K562 (cell line): ENCODE measurements at places on chromosomes 7 and 10. TPM values are rescaled to one million over a fixed set of nuclear protein-coding genes. Genes with fewer than 3 reads are reported as not detected.

The BLNK gene
- 0.20 TPM in 1 of 2 replicates, not detected in the other for total RNA-seq

The NEUROG3 gene
- total RNA-seq = not detected in 2 replicates

The C10orf105 gene
- total RNA-seq = 0.09 TPM in 2 replicates

The RBP3 gene
- not detected in 2 replicates for total RNA-seq

The SPDYE2 gene
- not detected in 2 replicates for total RNA-seq

The ST8SIA6 gene
- 5.0 and 6.6 TPM in 2 replicates for total RNA-seq

The FAM25C gene
- total RNA-seq = not detected in 2 replicates

The SDK1 gene
- 0.16 TPM in 2 replicates for total RNA-seq

The ADCYAP1R1 gene
- total RNA-seq = not detected in 2 replicates

The TMEM229A gene
- not detected in 2 replicates for total RNA-seq

The OR13A1 gene
- 0.07 and 0.13 TPM in 2 replicates for total RNA-seq

DNA sequence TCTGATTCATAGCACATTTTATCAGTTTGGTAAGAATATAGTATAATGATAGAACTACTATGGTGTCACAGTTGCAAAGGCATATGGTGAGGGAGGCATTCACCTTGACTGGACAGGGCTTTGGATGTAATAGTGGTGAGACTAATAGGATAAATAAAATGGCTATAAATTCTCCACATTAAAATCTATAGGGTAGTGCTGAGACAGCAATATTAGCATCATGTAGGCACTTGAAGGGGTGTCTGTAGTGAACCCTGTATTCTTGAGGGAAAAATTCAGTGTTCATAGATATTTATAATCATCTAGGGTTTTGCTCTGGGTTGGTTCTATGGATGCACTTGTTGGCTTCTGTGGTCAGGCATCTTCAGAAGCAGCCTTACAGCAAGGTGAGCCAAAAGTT, 59.3 kb upstream of the ICA1 start:
- DNase-seq = no peak

- no peak for DNase-seq
These were observed 67.7 kb downstream of the HK1 start for GRCh38 chr10:69345890-69346474.

DNA sequence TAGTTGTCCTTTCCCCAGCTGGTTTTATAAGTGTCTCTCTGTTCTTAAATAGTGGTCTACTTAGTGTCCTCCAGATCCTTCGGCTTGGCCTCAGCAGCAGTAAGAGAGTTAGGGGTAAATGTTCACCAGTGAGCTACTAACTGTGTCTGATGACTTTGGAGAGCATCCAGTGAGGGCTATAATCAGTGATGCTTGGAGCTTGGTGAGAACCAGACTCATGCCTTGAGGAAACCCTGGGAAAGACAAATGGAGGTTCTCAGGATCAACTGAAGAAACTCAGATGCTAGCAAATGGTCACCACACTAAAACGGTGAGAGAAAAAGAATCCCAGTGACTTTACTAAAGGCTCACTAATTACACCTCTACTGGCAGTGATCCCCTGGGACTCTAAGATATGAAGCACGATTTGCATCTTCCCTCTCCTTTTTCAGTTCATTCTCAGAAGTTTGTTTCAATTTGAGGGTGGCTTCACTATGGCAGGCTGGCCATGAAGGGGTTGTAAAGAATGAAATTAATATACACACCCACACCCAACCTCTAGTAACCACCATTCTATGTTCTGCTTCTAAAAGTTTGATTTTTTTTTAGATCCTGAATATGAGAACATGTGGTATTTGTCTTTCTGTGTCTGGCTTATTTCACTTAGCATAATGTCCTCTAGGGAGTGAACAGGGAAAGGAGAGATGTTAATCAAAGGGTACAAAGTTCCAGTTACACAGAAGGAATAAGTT, 177.9 kb downstream of the PDE1C start:
- DNase-seq = no peak

DNA sequence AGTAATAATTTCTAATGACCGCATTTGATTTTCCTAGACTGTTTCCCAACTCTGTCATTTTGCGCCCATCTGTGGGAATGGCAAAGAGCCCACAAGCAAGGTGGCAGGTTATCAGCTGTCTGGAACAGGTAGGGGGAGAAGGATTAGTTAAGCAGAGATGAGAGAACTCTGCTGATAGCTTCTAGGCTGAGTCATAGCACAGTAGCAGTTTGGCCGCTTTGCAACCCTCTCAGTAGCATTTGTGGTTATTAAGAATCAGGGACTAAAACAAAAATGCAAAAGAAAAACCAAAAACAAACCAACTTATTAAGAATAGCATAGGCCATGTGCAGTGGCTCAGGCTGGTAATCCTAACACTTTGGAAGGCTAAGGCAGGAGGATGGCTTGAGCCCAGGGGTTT, 602.7 kb upstream of the SORCS1 start:
- no peak for DNase-seq

- DNase-seq = no peak
These were observed 4.3 kb upstream of the C1GALT1 start for GRCh38 chr7:7178081-7178480.

GRCh38 chr7:154886591-154886990, 116.3 kb downstream of the PAXIP1 start:
- DNase-seq = no peak

- no peak for DNase-seq
These were observed 811 bp downstream of the SLIT1 start for GRCh38 chr10:97184971-97185325.

DNA sequence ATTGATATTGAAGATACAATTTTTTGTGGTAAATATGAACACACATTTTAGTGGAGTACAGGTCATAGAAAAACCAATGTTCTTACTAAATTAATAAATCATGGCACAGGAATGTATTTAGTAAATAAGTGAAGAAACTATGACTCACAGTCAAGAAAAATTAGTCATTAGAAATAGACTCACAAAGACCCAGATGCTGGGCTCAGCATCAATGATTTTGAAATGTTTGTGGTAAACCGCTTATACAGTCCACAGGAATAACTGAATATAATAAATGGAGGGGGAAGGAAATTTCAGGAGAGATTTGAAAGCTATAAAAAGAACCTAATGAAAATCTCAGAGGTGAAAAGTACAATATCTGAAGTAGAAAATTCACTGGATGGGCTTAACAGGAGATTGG, 138.3 kb upstream of the ADCY1 start:
- DNase-seq = no peak

- peak; percentile 66 for DNase-seq
These were observed 23.6 kb downstream of the ST8SIA6 start for GRCh38 chr10:17430647-17431355.

GRCh38 chr10:85713885-85714284, 652.7 kb downstream of the GRID1 start:
- no peak for DNase-seq

DNA sequence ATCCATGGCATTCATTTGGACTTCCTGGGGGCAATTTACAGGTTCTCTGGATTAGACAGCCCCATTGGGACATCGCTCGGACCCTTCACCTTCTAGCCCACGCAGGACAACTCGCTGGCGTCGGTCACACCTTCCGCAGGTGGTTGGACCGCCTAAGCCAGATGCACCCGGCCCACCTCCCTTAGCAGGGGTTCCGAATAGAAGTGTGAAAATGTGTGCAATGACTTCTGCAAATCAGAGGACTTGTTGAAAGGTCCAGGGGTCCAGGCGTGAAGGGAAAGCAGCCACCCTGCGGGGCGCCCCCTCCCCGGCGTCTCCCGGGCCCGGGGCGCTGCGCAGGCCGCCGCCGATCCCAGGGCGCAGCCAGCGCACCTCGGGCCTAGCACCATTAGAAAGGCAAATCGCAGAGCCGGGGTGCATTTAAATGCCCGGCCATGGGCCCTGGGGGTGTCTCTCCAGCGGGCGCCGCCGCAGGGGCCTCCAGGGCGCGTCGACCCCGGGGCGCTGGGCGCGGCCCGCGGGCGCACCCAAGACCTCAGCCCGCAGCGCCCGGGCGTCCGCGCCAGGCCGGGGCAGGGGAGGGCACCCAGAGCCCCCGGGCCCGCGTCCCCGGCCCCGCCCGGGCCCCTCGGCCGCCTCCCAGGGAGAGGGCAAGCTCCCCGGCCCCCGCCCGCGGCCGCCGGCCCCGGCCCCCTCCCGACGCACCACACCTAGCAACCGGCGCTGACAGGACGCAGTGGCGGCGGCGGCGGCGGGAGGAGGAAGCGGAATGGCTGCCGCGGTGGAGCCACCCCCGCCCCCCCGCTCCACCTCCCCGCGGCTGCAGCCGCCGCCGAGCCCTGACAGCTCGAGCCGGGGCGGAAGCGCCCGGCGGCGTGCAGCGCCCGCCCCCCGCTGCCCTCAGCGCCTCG, 1.2 kb downstream of the JAZF1 start:
- DNase-seq = peak; percentile 81

DNA sequence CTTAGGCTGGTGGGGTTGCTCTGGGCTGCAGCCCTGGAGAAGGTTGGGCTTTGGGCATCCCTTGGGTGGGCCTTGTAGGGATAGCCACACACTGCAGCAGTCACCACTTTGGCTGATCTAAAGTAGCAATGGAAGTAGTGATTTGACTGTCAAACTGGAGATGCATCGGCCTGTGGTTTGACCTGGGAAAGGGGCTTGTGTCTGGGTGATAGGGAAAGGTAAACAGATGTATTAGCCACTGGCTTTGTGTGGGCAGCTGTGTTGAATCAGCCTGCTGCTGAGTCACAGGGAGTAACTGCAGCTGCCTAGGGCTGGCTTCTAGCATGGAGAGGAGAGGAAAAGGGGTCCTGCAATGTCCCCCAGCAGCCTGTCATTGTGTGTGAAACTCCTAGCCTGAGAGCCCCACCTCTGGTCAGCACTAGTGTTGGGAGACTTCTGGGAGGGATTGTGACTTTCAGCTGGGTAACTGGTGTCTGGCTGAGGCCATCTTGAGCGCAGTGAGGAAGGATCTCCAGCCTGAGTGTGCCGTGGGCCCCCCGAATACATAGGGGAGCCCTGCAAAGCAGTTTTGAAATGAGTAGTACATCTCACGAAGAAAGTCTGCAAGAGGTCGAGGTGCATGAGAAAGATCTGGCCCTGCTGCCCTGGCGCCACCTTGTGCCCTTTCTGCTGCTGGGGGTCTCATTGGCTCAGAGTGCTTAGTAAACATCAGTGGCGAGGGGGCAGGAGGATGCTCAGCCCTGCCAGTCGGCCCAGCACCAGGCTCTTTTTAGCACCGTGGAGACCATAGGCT, 117.3 kb downstream of the FANK1 start:
- peak; percentile 8 for DNase-seq
